CD4-positive, alpha-beta T cell (primary cell): ENCODE measurements at places on chromosomes 4 and X. TPM values are rescaled to one million over a fixed set of nuclear protein-coding genes. Genes with fewer than 3 reads are reported as not detected.

IL2 gene
- 3.7 TPM for total RNA-seq

FHIP1A gene
- total RNA-seq: 2.4 TPM

NEUROG2 gene
- total RNA-seq: not detected

ADGRA3 gene
- total RNA-seq: 3.1 TPM

IL21 gene
- 0.08 TPM for total RNA-seq

SLC9B1 gene
- total RNA-seq: 3.7 TPM

MAGEA1 gene
- total RNA-seq: not detected

NUDT11 gene
- 0.20 TPM for total RNA-seq

HTRA3 gene
- total RNA-seq: not detected

GATA1 gene
- total RNA-seq: not detected

CENPI gene
- 0.49 TPM for total RNA-seq

TMPRSS11D gene
- total RNA-seq: not detected

FRMD7 gene
- total RNA-seq: not detected

VSIG4 gene
- 0.11 TPM for total RNA-seq

NPY1R gene
- total RNA-seq: not detected

LRIT3 gene
- total RNA-seq: 0.14 TPM

KIAA1210 gene
- not detected for total RNA-seq

ZNF827 gene
- total RNA-seq: 14.3 TPM

SSX1 gene
- not detected for total RNA-seq

DNA sequence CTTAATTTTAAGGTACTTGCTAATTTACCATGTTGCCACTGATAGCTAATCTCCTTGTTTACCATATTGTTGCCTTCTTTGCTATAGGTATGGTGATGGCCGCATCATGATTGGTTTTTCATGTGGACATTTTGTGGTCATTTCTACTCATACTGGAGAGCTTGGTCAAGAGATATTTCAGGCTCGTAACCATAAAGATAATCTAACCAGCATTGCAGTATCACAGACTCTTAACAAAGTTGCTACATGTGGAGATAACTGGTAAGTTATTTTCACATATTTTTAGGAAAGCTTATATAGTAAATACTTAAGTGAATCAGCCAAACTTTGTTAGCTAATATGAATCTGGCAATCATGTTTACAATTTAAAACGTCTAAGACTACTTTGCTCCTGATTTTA, 23.1 kb downstream of the WDR19 start:
- no peak for DNase-seq

DNA sequence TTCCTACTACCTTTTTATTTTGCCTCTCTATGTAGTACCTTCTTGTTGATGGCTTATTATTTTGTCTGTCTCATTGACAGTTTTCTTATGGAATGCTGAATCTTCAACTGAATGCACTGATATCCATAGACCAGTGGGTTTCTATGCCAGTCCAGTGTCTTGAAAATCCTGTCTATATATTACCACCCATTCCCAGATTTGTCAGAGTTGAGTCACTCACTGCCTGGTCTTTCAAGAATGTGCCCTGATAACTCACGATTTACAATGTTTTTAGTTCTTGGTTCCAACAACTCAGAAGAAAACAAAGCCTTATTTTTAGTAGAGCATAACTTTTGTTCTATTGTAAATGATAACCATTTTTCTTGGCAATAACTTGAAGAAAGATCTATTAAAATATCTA, 606.0 kb upstream of the PITX2 start:
- DNase-seq: no peak

DNA sequence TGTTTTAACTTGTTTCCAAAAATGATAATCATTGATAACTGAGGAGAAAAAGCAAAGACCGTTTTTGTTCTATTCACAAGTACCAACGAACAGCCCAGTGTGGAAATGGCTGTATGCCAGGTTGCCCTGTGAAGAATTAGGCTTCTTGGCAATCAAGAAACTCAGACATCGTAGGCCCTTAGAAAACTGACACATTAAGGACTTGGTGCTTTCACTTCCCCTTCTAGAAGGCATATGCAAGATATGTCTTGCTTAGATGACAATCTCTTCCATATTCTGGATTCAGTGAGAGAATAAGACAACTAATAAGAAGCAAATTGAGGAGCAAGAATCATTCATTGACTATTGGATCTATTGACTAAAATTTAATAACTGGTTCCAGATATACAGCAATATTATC, 56.6 kb downstream of the ANAPC10 start:
- no peak for DNase-seq

- no peak for DNase-seq
Observed at GRCh38 chr4:137659431-137659830, 127.1 kb upstream of the PCDH18 start.

GRCh38 chrX:108299101-108299591, 139.1 kb downstream of the COL4A6 start:
- no peak for DNase-seq

DNA sequence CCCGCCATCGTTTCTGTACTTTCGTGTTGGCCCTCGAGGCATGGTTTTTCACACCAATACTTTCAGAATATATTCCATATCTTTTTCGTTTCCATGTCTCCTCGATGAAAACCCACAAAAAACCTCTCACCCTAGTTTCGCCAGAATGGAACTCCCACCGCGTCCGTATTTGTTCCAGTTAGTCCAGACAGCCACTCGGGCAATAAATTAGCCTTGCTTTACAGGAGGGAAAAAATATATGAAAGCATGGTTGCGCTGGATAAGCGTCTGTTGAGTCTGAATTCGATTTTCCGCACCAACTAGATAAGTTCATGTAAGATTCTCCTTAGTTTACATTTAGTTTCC, 550 bp upstream of the CHM start:
- DNase-seq: no peak

DNA sequence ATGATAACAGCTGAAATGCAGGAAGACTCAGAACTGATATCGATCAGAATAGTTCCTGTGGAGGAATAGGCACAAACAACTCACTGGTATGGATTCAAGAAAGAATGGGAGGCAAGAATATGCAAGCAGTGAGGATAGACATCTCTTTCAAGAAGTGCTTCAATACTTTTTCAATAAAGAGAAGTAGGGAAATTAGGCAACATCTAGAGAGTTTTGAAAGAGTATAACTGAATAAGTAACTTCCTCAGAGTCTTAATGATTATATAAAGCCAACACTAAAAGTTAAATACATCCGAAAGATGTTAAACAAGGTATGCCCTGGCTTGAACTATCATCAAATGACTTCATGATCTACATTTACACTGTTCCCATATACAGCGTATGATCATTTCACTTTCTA, 1443.0 kb downstream of the PCDH7 start:
- DNase-seq: no peak

DNA sequence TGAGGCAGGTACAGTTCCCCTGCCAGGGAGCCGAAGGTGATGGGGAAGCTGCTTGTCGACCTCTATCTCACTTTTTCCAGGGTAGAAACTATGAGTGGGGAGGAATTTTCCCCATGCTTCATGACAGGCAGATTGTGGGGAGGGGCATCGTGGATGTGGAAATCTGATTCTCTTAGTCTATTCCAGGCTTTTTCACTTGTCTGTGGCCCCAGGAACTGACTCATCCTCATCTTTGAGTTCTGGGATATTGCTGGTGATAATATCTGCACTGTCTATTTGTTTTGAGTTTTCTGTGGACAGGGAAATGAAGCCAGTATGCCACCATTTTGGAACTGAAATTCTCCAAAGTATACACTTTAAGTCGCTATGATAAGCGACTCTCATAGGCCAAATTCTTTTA, 7.6 kb upstream of the TLR2 start:
- no peak for DNase-seq

- no peak for DNase-seq
Observed at GRCh38 chr4:168741281-168742173, 244.7 kb downstream of the PALLD start.

DNA sequence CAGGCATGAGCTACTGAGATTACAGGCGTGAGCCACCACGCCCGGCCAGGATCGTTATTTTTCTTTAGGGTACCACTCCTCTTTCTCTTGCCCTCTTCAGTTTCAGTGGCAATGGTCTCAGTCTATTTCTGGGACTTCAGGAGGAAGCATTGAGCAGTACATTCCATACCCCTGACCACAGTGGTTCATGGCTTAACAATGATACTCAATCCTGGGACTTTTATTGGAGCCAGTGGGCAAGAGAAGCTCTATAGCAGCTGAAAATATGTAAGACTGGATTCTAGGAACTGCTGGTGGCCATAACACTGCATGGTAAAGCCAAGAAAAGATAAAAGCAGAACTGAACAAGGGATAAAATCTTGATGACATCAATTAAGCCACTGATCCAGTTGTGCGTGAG, 5.8 kb upstream of the CCNA2 start:
- DNase-seq: no peak

- DNase-seq: no peak
Observed at GRCh38 chr4:107858158-107858742, 33.5 kb downstream of the SGMS2 start.

GRCh38 chr4:145545031-145545430, 63.4 kb downstream of the SMAD1 start:
- DNase-seq: no peak

- DNase-seq: no peak
Observed at GRCh38 chrX:1394731-1395501, 3.0 kb upstream of the SLC25A6 start.

GRCh38 chr4:137664046-137664387, 131.7 kb upstream of the PCDH18 start:
- no peak for DNase-seq

DNA sequence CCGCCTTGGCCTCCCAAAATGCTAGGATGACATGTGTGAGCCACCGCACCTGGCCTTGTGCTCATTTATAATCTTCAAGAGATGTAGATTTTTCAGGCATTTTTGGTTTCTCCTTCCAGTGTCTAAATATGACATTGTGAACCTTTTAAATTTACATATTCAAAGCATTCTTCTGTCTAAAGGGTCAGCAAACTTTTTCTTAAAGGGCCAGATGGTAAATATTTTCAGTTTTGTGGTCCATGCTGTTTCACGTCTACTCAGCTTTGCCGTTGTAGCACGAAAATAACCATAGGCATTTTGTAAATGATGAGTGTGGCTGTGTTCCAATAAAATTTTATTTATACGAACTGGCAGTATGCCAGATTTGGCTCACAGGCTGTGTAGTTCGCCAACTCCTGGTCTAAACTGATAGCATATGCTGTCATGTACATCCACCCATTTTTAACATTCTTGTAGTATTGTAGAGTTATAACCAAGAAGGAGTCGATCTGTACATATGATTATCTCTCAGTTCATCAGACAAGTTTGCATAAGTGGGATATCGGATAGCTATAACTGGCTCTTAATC, 12.7 kb upstream of the GCNA start:
- DNase-seq: no peak

DNA sequence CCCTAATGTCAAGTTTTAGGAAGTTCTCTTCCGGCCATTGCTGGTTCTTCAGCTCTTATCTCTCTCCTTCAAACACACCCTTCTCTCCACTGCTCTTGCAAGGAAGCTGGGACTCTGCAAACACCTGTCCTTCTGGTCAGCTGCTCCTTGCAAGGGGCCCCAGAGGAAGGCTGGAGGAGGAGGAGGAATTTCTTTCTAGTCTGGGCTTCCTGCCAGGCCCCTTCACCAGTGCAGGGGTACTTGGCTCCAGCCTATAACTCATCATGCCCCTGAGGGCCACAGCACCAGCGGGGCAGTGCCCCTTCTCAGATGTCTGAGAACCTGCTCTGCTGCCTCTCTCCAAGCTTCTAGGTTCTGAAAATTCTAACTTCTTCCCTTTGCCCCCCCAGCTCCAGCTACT, 46.7 kb downstream of the REELD1 start:
- DNase-seq: no peak

GRCh38 chr4:149498246-149498645, 317.4 kb downstream of the IQCM start:
- DNase-seq: no peak

DNA sequence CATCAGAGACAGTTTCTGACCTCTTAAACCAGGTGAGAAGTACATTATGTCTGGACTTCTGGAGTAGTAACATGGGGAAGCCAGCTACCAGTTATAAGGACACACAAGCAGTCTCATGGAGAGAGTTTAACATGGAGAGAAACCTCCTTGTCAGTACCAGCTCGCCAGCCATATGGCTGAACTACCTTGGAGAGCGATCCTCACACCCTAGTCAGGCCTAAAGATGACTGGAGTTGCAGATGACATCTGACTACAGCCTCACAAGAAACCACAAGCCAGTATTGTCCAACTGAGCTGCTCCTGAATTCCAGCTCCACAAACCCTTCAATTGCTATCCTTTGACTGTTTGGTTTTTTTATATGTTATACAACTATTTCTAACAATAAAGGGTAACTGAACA, 49.8 kb downstream of the PDHA2 start:
- DNase-seq: no peak

- no peak for DNase-seq
Observed at GRCh38 chr4:10088135-10089010, 28.2 kb downstream of the WDR1 start.

DNA sequence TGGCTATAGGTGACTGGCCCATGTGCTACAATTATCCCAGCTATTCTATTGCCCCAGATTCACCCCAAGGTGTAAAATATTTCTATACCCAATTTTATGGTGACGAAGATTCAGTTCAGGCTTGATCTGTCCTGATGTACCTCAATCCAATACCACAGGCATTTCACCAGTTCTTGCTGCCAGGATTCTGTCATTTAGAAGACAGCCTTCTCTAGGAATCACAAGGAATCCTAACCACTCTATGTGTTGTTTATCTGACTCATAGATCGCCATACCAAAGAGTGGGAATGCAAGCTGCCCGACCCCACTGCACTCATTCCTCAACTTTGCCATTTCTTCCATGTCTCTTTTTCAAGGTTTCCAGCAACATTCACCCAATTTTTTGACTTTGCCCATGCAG, 355.0 kb upstream of the EMCN start:
- DNase-seq: no peak

GRCh38 chr4:74768857-74769525, 25.3 kb downstream of the BTC start:
- no peak for DNase-seq

DNA sequence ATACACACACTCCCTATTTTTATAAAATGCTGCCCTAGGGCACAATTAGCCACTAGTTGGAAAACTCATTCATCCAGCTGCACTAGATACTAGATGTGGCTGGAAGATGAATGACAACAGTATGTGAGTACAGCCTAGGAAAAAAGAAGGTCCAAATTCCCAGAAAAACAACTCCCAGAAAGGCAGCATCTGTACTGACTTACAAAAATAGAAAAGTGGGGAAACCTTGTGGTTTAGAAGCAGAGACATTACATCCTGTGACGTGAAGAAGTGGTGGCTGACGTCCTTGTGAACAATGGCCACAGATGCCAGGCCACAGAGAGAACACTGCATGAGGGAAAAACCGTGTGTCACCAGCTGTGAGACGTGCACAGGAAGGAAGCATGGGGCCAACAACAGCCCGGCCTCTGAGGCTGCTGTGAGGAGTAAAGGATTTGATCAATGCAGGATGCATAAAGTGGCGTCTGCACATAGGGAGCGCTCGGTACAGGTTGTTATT, 81.2 kb downstream of the SPRY1 start:
- no peak for DNase-seq

GRCh38 chr4:148573296-148573695, 131.1 kb upstream of the NR3C2 start:
- DNase-seq: no peak

DNA sequence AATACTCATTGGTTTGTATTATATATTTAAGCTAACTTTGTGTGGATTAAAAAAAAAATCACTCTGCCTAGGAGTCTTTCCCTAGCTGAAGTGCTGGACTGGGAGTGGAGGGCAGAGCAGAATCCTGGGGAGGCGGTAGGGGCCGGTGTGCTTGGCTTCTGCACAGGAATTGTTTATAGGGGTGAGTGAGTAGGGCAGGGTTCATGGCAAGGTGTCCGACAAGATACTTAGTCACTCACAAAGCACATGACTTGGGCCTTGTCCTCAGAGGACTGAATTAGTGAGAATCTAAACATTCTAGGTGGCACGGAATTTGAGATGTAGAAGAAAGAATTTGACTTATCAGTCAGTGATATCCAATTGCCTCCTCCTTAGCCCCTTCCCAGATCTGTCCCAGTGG, 32.2 kb downstream of the FNIP2 start:
- DNase-seq: no peak
